ENCODE measurements at places on chromosomes 13 and 19. TPM values are rescaled to one million over a fixed set of nuclear protein-coding genes. Genes with fewer than 3 reads are reported as not detected.
A peak's percentile ranks its signal among the peaks of the same experiment; 100 is the strongest.

GRCh38 chr13:94646904-94647303 lies 45.2 kb downstream of the GPR180 start:
- DNase-seq, result no peak

Gene HAUS8
- total RNA-seq, result 10.8 TPM

DNA sequence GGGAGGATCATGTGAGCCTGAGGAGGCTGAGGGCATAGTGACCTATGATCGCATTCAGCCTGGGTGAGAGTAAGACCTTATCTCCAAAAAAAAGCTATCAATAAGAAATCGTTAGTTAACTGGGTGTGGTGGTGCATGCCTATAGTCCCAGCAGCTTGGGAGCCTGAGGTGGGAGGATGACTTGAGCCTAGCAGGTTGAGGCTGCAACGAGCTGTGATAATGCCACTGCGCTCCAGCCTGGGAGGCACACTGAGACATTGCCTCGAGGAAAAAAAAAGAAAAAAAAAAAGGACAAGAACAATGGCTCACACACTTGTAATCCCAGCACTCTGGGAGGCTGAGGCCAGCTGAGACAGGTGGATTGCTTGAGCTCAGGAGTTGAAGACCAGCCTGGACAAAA lies 16.2 kb downstream of the PSPC1 start:
- DNase-seq, result no peak

Gene ZSWIM9
- 5.2 TPM for total RNA-seq

Gene C1QTNF9
- 0.26 TPM for total RNA-seq

- DNase-seq, result no peak
These were observed 179.1 kb downstream of the RBM26 start for GRCh38 chr13:79226938-79227337.

Gene ACP5
- 19.9 TPM for total RNA-seq

DNA sequence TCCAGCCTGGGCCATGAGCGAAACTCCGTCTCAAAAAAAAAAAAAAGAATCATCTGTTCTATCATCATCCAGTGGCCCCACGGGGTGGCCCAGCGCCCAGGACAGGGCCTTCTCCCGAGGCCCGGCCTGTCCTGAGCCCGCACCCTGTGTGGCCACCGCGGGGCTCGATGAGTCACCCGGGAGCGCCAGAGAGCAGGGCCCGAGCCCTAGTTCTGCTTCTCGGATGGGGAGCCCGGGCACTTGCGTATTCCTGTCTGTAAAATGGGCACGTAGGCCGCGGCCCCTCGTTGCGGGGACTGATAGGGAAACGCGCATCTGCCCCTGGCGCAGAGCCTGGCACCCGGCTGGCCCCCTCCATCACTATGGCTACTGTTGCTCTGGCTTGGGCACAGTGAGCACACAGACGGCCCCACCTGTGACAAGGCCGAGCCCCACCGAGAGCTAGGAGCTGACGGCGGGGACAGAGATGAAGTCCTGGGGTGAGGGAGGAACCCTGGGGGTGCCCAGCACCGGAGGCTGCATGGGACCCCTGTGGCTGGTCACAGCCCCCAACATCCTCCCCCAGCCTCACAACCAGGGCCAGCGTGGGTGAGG lies 21.3 kb upstream of the UQCR11 start:
- no peak for DNase-seq

GRCh38 chr19:2047449-2048103 lies 3.5 kb downstream of the MKNK2 start:
- peak; percentile 59 for DNase-seq

- peak; percentile 71 for DNase-seq
These were observed 1.0 kb upstream of the TYROBP start for GRCh38 chr19:35908973-35909683.

Gene KIR2DL3
- total RNA-seq, result not detected

- no peak for DNase-seq
These were observed 12.9 kb upstream of the TLE2 start for GRCh38 chr19:3041761-3042620.

- DNase-seq, result peak; percentile 51
These were observed 382.8 kb upstream of the ZNF507 start for GRCh38 chr19:31962561-31962996.

DNA sequence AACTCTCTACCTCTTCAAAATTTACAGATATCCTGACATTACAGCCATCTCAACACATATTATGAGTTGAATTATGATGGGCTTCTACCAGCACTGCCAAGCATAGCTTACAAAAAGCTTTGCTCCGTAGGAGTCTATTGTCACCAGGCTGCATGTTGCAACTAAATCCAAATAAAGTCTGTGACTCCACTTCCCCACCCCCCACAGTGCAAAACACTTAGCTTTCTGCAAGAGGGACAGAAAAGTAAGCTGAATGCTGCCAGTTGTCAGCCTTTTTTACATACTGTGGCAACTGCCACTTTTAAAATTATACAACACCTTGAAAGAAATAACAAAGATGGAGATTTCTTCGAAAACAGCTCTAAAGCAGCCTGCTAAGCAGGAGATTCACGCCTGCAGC lies 189.1 kb downstream of the FGF14 start:
- no peak for DNase-seq

DNA sequence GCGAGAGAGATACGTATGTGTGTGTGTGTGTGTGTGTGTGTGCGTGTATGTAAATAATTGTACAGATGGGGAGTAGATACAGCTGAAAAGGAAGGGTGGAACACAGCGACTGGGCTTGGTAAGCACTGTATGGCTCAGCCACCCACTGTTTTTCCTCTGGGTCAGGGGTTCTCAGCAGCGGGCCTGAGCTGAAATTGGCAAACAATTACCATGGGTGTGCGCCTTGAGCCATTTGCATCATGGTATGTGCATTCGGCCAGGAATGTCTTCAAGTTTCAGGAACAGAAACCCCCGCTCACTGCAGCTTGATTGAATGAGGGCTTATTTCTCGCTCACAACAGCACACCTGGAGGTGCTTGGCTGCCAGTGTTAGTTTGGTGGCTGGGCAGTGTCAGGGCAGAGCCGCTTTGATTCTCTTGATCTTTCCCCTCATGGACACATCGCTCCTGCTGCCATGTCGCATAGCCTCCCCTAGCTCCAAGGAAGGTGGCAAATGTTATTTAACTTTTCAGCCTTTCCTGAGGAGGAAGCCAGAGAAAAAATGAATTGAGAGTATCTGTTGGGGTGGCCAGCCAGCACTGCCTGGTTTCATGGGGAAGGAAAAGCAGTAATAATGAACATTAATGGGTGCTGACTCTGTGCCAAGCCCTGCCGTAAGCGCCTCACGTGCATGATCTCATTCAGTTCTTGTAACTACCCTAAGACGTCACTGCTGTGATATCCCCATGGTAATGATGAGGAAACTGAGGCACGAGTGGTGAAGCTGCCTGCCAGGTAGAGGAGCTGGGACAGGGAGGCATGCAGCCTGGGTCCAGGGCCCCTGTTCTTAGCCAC lies 126.9 kb downstream of the SIPA1L3 start:
- DNase-seq, result no peak

Gene IGFL1
- 1.9 TPM for total RNA-seq

GRCh38 chr19:18814063-18814462 lies 17.7 kb upstream of the UPF1 start:
- no peak for DNase-seq

- DNase-seq, result no peak
These were observed 14.6 kb downstream of the PROSER1 start for GRCh38 chr13:39023316-39023715.

All from ureter (tissue), 1 donor.